Right lobe of liver (tissue), 6 donors: ENCODE measurements at places on chromosomes 16 and 17. TPM values are rescaled to one million over a fixed set of nuclear protein-coding genes. Genes with fewer than 3 reads are reported as not detected.

GRCh38 chr17:81401723-81402529 lies 6.7 kb downstream of the BAHCC1 start:
- no peak overlapping the region for H3K4me3 ChIP-seq
- no peaks in the 10 kb centered on the region for H3K27me3 ChIP-seq
- H3K4me1 ChIP-seq, result no peaks in the 10 kb centered on the region
- DNase-seq, result no peak
- H3K27ac ChIP-seq, result no peak overlapping the region

GRCh38 chr17:47660064-47660492 lies 10.4 kb downstream of the KPNB1 start:
- H3K27ac ChIP-seq, result peak overlapping the region; percentile 3
- no peak overlapping the region for H3K4me3 ChIP-seq
- H3K36me3 ChIP-seq, result peaks cover 17% of the 10 kb centered on the region
- H3K4me1 ChIP-seq, result peaks cover 19% of the 10 kb centered on the region
- H3K27me3 ChIP-seq, result no peaks in the 10 kb centered on the region

DNA sequence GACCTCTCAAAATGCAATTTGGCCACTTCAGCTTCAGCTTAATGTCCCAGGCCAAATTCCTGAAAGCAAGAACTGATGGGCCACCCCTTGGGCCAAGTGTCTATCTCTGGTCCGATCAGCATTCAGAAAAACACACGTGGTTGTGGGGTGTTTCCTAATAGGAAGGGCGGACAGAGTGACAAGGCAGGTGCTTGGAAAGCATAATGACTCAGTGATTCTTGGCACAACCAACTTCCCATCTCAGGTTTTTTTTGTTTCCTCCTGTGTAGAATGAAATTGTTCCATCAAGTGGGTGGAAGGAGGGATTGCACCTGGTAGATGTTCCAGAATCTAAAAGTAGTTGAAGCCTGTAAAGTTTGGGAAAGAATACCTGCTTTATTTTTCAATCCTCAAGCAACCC lies 155.6 kb downstream of the HS3ST2 start:
- H3K27me3 ChIP-seq, result no peaks in the 10 kb centered on the region
- H3K27ac ChIP-seq, result no peak overlapping the region
- no peaks in the 10 kb centered on the region for H3K4me1 ChIP-seq
- no peak for DNase-seq
- H3K4me3 ChIP-seq, result no peak overlapping the region

- H3K4me3 ChIP-seq, result no peak overlapping the region
- no peak overlapping the region for H3K27ac ChIP-seq
- H3K4me1 ChIP-seq, result no peaks in the 10 kb centered on the region
- no peaks in the 10 kb centered on the region for H3K36me3 ChIP-seq
Observed at GRCh38 chr16:49336581-49336980, 37.0 kb upstream of the C16orf78 start.

DNA sequence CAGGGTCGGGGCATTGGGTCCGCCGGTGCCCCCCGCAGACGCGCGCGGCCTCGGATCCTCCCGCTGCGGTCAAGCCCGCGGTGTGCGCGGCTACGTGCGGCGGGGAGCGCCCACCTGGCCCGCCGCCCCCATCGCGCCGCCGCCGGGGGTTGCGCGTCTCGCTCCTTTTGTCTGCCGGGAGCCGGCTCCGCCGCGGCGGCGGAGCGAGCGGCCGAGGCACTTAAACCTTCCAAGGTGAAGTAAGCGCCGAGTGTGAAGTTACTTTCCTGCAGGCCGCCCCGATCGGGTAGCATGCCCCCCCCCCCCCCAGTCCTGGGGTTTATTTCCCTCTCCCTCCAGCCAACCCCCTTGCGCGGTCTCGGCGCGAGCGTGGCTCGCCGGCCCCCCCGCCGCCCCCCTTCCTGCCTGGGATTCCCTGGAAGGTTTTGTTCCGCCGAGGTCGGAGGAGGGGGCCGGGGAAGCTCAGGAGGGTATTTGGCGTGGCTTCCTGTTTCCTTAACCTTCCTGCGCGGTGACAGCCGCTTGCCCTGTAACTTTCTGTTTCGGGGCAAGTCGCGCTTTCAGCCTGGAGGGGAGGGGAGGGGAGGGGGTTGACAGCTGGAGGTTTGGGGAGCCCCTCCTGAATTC lies 56.6 kb upstream of the GSE1 start:
- H3K4me3 ChIP-seq, result peak overlapping the region; percentile 67
- no peaks in the 10 kb centered on the region for H3K36me3 ChIP-seq
- H3K27me3 ChIP-seq, result no peaks in the 10 kb centered on the region
- peak; percentile 63 for DNase-seq

DNA sequence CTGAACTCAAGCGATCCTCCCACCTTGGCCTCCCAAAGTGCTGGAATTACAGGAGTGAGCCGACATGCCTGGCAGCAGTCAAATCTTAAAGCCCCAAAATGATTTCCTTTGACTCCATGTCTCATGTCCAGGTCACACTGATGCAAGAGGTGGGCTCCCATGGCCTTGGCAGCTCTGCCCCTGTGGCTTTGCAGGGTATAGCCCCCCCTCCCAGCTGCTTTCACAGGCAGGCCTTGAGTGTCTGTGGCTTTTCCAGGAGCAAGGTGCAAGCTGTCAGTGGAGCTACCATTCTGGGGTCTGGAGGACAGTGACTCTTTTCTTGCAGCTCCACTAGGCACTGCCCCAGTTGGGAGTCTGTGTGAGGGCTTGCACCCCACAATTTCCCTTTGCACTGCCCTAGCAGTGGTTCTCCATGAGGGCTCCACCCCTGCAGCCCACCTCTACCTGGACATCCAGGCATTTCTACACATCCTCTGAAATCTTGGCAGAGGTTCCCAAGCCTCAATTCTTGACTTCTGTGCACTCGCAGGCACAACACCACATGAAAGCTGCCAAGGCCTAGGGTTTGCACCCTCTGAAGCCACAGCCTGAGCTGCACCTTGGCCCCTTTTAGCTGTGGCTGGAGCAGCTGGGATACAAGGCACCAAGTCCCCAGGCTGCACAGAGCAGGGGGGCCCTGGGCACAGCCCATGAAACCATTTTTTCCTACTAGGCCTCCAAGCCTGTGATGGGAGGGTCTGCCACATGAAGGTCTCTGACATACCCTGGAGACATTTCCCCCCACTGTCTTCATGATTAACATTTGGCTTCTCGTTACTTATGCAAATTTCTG lies 79.3 kb upstream of the ARL4D start:
- H3K27me3 ChIP-seq, result no peaks in the 10 kb centered on the region
- H3K36me3 ChIP-seq, result no peaks in the 10 kb centered on the region
- no peak overlapping the region for H3K4me3 ChIP-seq
- DNase-seq, result no peak
- H3K4me1 ChIP-seq, result no peaks in the 10 kb centered on the region

DNA sequence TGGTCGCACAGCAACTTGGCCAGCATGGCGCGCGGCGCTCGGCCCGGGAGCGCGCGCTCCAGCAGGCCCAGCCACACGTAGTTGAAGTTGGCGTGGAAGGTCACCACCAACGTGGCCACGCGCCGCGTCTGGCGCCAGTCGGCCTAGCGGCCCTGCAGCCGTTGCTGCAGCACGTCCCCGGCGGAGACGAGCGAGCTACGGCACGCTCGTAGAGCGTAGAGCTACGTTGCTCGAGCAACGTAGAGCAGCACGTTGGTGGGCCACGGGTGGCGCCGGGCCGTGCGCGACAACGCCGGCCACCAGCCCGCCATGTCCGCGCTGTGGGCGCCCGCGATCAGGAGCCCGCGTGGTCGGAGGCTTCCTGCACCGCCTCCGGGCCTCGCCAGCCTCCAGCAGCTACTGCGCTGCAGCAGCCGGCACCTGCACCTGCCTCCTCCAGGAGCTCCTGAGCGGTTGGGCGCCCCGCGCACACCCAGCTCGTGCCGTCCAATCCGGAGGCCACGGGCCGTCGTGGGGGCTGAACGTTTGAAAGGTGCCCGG lies 13.4 kb upstream of the SULT1A1 start:
- H3K36me3 ChIP-seq, result no peaks in the 10 kb centered on the region
- peak overlapping the region; percentile 60 for H3K4me3 ChIP-seq
- H3K27me3 ChIP-seq, result no peaks in the 10 kb centered on the region

- no peaks in the 10 kb centered on the region for H3K27me3 ChIP-seq
- no peak overlapping the region for H3K4me3 ChIP-seq
- no peak overlapping the region for H3K27ac ChIP-seq
- H3K4me1 ChIP-seq, result no peaks in the 10 kb centered on the region
Observed at GRCh38 chr17:61875804-61876203, 12.5 kb upstream of the BRIP1 start.

DNA sequence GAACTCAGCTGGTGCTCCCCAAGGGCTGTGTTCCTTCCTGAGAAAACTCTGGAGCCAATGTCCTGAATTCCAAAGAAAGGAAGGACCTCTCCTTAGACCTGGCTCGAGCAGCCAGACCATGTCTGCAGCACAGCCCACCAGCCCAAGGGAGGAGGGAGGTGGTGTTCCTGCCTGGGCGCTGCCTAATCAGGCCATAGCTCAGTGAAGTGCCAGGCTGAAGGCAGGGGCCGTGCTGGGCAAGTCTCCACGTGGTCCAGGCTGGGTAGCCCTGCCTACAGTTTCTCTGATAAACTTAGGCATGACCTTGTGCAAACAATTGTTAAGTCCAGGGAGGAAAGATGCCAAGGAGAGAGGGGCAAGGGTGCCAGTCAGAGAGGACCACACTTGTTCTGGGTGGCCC lies 76.8 kb downstream of the MPRIP start:
- peak overlapping the region; percentile 62 for H3K27ac ChIP-seq
- H3K4me3 ChIP-seq, result no peak overlapping the region
- DNase-seq, result peak; percentile 70
- H3K27me3 ChIP-seq, result no peaks in the 10 kb centered on the region
- no peaks in the 10 kb centered on the region for H3K36me3 ChIP-seq

GRCh38 chr17:37174205-37174604 lies 201.6 kb upstream of the C17orf78 start:
- no peaks in the 10 kb centered on the region for H3K27me3 ChIP-seq
- H3K4me3 ChIP-seq, result no peak overlapping the region
- H3K4me1 ChIP-seq, result no peaks in the 10 kb centered on the region
- no peak for DNase-seq
- H3K36me3 ChIP-seq, result no peaks in the 10 kb centered on the region

DNA sequence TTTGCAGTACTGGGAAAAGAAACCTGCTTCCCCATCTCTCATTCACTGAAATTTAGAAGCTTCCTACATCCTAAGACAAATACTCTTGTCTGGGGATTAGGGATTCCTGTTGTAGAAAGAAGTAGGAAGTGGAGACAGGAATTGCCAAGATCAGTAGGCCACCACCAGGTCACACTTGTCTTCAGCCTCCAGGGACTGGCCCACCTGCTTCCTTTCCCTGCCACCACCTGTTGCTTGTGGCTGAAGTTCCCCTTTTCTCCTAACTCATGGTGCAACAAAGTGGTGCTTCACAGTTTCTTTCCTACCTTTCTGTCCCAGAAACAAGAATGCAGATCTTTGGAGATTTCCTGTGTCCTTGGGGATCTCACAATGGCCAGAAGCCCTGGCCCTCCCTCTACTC lies 82.4 kb downstream of the WNT3 start:
- H3K36me3 ChIP-seq, result no peaks in the 10 kb centered on the region
- H3K27ac ChIP-seq, result no peak overlapping the region

DNA sequence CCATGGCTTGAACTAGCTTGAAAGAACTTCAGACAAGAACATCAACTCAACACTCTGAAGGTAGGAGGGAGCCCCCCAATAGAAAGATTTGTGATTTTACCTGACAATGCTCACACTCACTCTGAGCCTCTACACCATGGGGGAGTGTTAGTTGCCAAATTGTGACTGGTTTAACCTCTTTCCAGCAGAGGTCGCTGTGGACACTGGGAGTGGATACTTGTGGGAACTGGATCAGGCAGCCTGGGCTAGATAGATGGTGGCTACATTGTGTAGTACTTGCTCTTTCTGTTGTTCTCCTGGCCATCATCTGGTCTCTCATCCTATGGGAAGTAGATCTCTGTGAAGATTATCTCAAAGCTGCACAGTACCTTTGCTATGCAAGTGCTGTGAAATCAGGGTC lies 2.9 kb downstream of the SMPD3 start:
- H3K4me3 ChIP-seq, result no peak overlapping the region
- H3K27me3 ChIP-seq, result no peaks in the 10 kb centered on the region
- no peaks in the 10 kb centered on the region for H3K4me1 ChIP-seq
- H3K27ac ChIP-seq, result no peak overlapping the region

DNA sequence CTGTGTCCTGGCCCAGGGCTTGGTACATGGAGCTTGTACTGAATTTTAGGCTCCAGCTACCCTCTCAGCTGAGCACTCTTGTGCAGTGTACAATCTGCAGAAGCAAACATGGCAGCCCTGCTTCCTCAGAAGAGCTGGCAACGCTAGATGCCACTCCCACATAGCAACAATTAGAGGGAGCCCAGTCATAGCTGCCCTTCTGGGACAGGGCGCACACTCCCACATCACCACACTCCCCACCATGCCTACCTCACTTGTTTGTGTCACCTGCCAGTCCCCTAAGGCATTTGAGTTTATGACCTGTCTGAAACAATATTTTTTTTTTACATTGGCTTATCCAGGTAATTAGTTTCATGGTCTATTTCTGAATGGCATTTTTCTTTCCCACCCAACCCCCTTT lies 72.3 kb downstream of the C17orf67 start:
- H3K4me1 ChIP-seq, result no peaks in the 10 kb centered on the region
- H3K27me3 ChIP-seq, result no peaks in the 10 kb centered on the region
- no peak overlapping the region for H3K4me3 ChIP-seq
- no peak for DNase-seq

DNA sequence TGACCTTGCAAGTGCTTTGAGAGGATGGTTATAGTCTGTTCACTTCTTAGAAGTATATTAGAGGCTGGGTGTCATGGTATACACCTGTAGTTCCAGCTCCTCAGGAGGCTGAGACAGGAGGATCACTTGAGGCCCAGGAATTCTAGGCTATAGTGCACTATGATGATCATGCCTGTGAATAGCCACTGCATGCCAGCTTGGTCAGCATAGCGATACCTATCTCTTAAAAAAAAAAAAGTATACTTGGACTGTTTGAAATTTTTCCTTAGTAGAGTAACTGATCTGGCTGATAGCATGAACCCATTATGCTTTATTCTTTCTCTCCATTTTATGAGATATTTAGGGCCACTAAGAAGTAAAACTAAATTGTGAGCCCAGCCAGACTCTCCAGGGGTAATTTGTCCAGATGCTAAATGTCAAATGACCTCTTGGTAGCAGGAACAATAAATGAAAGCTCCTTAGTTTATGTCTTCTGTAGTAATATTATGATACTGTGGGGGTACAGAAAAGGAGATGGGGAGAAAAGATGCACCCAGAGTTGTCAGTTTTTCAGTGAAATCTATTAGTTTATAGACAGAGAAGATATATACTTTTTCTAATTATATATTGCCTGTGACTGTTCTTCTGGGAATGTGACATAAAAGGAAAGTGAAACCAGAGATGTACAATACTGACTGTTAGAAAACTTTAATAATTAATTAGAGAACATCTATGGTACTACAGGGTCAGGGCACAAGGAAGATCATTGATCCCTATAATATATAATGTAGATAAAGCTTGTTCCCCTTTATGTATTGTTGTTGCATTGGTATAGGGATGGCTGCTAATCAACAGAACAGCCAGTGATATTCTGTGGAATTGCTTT lies 335.3 kb upstream of the TBX2 start:
- no peaks in the 10 kb centered on the region for H3K4me1 ChIP-seq
- H3K27ac ChIP-seq, result peak overlapping the region; percentile 54
- no peak overlapping the region for H3K4me3 ChIP-seq
- no peak for DNase-seq
- H3K36me3 ChIP-seq, result no peaks in the 10 kb centered on the region

- no peak overlapping the region for H3K27ac ChIP-seq
- no peak overlapping the region for H3K4me3 ChIP-seq
- no peaks in the 10 kb centered on the region for H3K36me3 ChIP-seq
- DNase-seq, result no peak
Observed at GRCh38 chr16:73882651-73883050, 414.0 kb upstream of the PSMD7 start.

Gene TP53TG3C
- total RNA-seq, result not detected

Gene AXIN1
- 12.7 TPM for total RNA-seq

Gene NLRC3
- total RNA-seq, result 0.92 TPM

Gene ADGRG3
- total RNA-seq, result 0.95 TPM
